RWPE2 (cell line): ENCODE measurements at places on chromosomes 4 and X.

GRCh38 chr4:11632025-11632424 is 203.3 kb upstream of the HS3ST1 start:
- no peak for DNase-seq

- no peak for DNase-seq
Measured at GRCh38 chrX:9724711-9725110, 40.9 kb downstream of the GPR143 start.

DNA sequence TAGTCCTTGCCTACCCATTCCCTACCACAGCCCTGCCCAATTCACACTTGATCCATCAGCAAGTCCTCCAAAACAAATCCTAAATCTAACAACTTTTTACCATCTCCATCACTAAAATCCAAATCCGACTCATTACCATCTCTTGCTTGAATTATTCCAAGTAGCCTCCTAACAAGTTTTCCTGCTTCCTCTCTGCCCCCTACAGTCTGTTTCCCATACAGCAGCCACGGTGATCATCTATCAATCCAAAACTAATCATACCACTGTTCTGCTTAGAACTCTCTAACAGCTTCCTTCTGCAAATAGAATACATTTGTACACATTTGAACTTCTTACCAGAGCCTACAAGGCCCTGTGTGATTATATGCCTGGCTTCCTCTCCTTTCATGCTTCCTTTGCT is 133.0 kb downstream of the SHROOM4 start:
- DNase-seq, result no peak

GRCh38 chr4:158010361-158010760 is 162.5 kb downstream of the GASK1B start:
- no peak for DNase-seq

DNA sequence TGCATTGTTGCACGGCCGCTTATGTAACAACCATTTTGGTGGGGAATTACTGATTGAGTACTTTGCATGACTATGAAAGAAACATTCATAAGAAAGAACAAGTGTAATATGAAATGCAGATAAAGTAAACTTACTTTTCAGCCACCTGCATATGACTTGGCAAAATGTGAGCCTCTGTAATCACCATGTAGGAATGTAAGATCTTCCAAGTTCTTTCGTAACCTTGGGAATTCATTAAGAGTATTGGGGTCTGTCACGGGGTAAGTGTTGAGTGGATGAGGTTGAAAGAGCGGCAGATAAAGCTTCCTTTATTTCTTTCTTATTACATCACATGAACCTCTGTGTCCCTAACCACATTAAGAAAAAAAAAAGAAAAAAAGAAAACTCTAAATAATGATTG is 348.5 kb upstream of the NR3C2 start:
- no peak for DNase-seq

- no peak for DNase-seq
Measured at GRCh38 chr4:173528378-173529321, 1.4 kb downstream of the HAND2 start.

DNA sequence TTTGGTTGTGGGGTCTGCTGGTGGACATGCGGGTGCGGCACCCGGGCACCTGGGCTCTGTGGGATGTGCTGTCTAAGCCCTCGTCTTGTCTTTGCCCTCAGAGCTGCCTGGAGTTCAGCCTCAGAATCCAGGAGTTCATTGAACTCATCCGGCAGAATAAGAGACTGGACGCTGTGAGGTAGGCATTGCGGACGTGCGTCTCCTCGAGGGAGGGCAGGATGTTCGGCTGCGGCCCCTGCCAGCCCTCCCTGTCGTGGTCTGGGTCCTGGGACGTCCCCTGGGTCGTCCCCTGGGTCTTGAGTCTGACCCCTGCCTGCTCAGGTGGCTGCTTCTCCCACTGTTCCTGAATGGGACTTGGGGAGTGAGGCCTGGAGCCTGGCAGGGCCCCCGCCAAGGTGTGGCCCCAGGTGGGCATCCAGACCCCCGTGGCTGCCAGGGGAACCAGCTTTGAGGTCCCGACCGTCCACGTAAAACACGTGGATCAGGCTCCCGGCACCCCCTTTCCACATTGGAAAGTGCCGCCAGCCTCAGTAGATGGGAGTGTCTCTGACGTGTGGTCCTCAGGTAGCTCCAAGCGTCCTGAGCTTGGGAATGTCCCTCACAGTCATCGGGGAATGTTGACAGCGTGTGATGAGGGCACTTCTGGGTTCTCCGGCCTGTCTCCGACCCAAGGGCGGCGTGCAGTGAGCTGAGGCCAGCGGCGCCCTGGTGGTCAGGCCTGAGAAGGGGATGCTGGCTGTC is 19.3 kb upstream of the UVSSA start:
- no peak for DNase-seq

DNA sequence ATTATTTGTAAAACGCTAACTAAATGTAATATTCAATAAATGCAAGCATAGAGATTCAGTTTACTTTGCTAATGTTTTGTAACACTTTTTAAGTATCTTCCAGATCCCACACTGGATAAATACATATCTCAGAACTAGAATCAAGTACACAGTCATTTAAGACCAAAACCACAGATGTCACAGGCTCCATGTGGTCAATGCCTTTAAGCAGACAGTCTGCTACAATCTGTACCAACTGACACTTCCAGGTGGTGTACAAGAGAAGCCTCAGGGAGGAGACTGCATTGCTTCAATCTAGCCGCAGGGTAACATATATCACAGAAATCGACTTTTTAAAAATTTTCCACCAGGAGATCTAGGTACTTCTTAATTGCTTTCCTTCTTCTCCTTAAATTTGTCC is 229.6 kb upstream of the DIAPH2 start:
- DNase-seq, result no peak

DNA sequence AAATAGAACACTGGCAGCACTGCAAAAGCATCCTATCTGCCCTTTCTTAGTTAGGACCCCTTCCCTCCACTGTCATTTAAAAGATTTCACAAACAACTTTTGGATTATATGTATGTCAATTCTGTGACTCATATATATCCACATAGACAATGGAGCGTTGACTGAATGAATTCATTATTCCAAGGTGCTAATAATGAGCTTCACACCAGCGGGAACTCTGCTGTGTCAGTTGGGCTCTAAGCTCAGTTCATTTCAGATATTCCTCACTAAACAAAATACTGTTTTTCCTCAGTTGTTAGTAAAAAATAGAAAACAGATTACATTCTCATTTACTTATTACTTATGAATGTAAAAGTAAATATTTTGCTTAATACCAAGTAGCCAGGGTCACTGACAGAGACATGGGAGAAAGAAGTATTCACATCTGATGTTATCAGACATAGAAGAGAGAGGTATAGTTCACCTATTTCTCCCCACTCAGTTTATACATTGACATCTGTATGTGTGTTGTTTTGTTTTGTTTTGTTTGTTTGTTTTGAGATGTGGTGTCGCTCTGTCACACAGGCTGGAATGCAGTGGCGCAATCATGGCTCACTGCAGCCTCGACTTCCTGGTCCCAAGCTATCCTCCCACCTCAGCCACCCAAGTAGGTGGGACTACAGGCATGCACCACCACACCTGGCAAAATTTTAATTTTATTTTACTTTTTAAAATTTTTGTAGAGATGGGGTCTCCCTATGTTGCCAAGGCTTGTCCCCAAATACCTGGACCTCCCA is 10.9 kb downstream of the NFKB1 start:
- no peak for DNase-seq

- no peak for DNase-seq
Measured at GRCh38 chrX:155611302-155611701, 1.4 kb downstream of the TMLHE start.

- no peak for DNase-seq
Measured at GRCh38 chr4:40197879-40198689, 1.3 kb downstream of the RHOH start.

GRCh38 chr4:2950221-2950989 is 12.8 kb downstream of the NOP14 start:
- no peak for DNase-seq

DNA sequence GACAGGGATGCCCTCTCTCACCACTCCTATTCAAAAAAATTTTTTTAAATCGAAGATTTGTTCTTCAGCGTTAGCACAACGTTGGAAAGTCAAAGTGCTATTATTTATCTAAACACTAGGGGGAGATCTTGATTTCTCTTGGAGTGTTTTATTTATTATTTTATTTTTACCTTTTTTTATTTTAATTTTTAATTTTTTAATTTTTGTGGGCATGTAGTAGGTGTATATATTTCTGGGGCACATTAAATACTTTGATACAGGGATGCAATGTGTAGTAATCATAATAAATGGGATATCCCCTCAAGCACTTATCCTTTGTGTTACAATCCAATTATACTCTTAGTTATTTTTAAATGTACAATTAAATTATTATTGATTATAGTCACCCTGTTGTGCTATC is 37.4 kb upstream of the SLC10A4 start:
- no peak for DNase-seq

GRCh38 chr4:9898596-9899305 is 117.3 kb downstream of the DRD5 start:
- no peak for DNase-seq

- no peak for DNase-seq
Measured at GRCh38 chr4:165384186-165384585, 5.4 kb downstream of the CPE start.

DNA sequence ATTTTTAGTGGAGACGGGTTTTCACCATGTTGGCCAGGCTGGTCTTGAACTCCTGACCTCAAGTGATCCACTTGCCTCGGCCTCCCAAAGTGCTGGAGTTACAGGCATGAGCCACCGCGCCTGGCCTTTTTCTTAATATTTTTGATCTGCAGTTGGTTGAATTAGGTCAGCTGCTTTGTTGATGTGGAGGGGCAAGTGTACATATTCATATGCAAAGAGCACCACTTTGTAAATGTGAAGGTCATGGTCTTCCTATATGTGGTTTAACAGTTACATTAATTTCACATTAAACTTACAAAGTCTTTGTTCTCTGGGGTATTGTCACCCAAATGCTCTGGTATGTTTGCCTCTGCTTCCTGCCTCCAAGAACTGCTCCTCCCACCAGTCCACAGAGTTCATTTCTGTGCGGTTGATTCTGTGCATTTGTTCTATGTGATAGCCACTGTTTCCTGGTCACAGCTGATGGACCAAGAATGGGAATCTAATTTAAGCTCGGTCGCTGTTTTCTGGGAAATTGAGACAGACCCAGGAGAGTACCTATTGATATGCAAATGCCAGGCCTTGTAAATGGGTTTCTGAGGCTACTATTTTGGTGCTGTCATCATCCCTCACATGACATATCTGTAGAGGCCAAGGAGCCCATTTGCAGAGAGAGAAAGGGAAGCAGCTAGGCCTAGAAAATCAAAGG is 26.9 kb upstream of the HPSE start:
- no peak for DNase-seq

DNA sequence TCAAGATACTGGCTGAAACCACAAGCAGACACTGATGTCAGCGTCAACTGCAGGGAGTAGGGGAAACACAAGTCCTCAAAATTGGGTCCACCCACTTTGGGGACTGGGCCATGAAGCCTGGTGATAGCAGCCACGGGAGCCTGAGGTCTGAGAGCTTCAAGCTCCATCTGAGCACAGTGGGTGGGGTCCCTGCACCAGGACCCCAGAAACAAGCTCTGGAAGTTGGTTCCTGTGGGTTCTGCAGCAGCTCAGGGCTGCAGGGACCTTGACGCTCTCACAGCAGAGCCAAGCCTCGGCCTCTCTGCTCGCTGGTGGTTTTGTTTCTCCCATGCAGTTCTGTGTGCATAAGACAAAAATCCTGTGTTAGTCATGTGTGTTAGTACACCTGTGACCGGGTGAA is 54.5 kb downstream of the CPLX1 start:
- DNase-seq, result no peak

- DNase-seq, result no peak
Measured at GRCh38 chrX:3757510-3758025, 44.1 kb upstream of the PRKX start.

DNA sequence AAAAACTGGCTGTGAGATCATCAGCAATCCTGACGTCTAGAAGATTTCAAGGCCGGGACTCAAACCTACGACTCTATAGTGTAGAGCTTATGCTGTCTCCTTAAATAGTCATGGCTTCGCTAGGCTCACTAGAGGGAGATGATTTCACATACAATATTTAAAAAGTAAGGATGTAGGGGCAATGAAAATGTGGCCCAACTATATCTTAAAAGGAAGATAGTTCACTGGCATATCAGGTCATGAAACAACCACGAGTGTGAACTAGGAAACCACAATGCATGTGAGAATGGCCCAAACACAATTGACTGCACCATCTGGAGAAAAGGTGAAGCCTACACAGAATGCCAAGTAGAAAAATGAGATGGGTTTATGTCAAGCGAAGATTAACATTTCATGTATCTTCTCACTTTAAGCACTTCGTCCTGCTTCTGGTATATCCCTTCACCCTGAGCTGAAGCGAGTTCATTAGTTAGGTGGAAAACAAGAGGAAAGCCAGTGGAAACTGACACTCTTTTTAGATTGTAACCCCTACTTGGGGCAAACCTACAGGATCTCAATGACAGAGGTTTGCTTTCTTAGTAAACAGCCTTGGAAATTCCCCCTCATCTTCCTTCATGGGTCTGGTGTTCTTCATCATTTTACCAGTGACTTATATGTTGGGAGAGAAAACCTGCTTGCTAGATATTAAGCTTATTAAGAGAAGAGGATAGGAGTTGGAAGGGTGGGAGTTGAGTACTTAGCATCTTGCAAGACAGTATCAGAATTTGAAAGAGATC is 17.4 kb downstream of the FAM9C start:
- DNase-seq, result no peak

DNA sequence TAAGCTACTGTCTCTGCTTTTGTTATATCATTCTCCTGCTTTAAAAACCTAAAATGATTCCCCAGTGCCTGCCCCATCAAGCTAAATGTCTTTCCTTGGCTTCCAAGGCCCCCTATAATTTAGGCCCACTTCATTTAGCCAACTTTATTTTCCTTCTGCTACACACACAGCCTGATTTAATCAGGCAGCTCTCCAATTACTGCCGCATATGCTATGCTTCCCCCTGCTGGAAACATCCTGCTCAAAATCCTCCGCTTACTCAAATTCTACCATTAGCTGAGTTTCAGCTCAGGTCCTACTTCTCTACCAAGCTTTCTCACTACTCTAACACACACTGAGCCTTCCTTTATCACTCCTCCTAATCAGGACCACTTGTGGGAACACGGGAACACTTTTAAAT is 17.0 kb downstream of the LAMP2 start:
- DNase-seq, result no peak

GRCh38 chr4:155042014-155042413 is 166.4 kb upstream of the NPY2R start:
- DNase-seq, result no peak

- no peak for DNase-seq
Measured at GRCh38 chrX:100316987-100317386, 93.1 kb downstream of the PCDH19 start.

DNA sequence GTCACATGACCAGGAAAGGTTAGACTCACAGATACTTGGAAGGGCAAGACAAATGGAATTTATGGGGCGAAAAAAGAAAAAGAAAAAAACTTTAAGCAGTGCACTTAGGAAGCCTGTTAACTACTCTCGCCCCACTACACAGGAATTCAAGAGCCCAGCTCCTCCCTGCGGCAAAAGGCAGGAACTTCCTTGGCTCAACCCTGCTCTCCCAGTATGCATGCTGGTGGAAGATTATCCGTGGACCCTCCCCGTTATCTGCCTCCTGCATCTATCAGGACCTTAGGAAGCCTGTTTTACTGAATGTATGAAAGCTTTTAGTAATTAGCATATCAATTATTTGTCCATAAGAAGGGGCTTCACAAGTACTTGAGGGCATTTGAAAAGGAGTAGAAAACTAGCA is 40.1 kb upstream of the RPA4 start:
- DNase-seq, result no peak
